GM12864 (cell line): ENCODE measurements at places on chromosomes 7 and 10.

- DNase-seq: peak; percentile 7
Observed at GRCh38 chr10:127854769-127855590, 37.8 kb downstream of the CLRN3 start.

GRCh38 chr10:391305-391704, 256.1 kb downstream of the ZMYND11 start:
- no peak for DNase-seq

DNA sequence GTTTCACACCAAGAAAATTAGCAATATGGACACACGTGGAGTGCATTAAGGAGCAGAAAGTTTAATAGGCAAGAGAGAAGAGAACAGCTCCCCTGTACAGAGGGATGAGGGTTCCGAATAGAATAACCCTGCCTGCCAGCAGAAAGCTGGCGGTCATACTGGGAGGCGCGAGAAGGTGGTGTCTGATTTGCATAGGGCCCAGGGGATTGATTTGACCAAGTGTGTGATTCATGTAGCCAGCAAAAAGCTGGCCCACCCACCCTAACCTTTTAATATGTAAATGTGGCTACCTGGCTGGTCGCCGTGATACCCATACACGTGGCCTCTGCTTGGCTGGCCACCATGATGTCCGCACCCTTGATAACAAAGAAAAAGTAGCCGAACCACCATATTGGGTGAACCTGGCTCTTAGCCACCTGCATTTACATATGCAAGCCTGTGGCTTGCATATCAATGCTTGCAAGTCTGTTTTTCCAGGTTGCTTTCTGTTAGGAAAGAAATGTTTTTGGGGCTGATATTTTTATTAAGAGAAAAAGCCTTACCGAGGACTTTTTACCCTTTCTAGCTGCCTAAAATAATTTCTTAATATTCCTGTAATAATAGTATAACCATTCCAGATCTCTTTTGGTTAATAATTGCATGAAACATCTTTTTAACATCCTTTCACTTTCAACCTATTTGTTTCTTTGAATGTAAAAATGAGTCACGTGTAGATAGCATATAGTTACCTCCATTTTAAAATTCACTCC, 20.5 kb upstream of the VWDE start:
- DNase-seq: no peak

- DNase-seq: no peak
Observed at GRCh38 chr10:60649485-60650377, 128.5 kb upstream of the CDK1 start.

DNA sequence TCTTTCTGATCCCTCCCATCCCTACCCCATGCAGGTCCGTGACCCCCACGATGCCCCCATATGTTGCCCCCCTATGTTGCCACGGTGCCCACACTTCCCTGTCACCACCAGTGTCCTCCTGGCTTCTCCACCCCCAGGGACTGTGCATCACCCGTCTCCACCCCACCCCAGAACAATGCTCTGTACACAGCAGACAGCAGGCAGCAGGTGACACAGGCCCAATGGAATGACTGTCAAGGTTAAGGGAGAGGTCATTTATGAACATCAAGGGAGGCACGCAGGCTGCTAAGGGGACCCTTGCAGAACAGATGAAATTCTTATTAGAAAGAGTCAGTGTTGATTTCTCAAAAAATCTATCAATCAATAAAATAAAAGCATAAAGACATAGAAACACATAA, 71.5 kb downstream of the PARP12 start:
- DNase-seq: no peak

GRCh38 chr10:47291682-47292081, 8.3 kb upstream of the GDF10 start:
- DNase-seq: no peak

DNA sequence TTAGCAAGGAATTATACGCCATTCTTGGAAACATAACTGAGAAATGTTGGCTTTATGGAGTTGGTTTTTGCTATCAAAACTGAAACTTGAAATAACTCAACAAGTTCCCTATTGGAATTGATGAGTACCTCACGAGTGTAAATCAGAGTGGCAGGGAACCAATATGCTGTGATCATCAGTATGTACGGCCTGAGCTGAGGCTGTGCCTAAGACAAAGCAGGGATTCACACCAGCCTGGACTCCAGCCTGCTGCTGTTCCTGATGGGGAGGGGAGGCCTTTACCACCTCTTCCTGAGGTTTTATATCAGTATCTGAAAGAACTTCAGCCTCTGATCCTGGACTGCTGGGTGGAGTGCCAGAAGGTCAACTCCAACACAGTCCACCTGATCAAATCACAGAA, 52.7 kb downstream of the CRTAC1 start:
- no peak for DNase-seq

DNA sequence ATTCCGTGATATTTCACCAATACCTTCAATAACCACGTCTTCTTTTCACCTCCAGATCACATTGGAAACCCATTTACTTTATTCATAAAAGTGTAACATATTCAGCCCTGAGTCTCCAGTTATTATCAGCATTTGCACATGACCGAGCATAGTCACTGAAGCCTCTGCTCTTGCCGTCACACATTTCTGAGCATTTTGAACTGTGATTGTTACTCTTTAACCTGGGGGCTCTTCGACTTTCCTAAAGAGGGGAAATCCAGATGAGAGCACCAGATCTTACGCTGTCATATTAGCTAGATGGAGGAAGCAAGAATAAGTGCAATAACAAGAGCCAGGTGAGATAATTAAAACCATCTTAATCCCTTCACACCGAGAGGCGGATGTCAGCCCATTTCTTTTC, 260.0 kb upstream of the NRP1 start:
- DNase-seq: no peak

- no peak for DNase-seq
Observed at GRCh38 chr7:4159154-4159501, 523.0 kb upstream of the FOXK1 start.

DNA sequence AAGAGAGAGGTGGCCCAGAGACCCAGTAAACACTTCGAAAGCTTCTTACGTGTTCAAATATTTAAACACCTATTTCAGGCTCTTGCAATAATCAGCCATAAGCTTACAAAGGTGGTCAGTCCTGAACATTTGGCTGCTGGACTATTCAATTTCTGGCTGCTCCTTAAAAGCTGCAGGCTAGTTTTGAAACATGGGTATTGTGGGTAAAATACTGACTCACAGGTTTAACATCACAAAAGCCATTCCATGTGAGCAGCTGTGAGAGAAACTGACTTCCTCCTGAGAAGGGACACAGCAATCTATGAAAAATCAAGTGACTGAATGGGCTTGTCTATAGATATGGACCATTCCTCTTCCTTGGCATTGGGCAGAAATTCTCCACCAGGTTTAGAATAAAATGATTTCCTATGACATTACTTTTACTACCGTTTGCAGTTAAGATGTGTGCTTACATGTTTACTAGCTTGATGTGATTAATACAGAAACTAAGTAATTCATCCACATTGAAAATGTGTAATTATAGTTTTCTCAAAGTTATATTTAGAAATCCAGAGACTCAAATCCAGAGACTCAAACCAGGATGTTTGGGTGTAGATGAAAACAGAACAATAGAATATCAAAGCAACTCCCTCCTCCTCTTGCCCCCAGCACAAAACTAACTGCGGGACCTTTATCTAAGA, 252.3 kb downstream of the GATA3 start:
- no peak for DNase-seq

DNA sequence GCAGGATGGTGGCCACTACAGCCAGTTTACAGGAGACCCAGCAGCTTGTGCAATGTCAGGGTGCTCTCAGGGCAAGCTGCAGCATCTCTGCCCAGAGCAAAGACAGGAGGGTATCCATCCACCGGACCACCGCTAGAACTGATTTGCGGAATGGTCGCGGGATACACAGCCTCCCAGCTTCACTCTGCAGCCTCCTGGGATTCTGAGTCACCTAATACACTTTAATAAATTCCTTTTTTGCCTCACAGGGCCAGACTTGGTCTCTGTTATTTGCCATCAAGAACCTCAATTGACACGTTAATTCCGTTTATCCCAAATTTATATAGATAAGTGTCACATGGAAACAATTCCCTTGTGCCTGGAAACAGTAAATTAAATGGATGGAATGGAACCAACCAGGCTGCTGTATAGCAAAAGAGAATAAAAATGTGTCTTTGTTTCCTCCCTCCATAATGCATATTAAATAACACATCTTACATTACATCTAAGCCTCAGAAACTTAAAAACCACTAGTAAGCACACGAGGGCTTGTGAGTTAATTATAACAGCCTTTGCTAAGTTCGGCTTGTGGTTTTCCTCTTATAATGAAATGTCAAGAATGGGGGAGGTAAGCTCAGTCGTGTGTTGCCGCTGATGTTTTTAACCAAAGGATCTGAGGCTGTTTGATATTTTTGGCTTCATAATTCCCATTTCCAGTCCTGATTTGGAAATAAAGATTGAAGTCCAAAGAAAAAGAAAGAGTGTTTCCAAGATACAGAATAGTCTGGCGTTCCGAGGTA, 52.1 kb downstream of the ADRB1 start:
- DNase-seq: peak; percentile 60

- peak; percentile 58 for DNase-seq
Observed at GRCh38 chr7:158613481-158613880, 25.9 kb upstream of the PTPRN2 start.

GRCh38 chr7:30921540-30922401, 10.1 kb downstream of the AQP1 start:
- DNase-seq: no peak

DNA sequence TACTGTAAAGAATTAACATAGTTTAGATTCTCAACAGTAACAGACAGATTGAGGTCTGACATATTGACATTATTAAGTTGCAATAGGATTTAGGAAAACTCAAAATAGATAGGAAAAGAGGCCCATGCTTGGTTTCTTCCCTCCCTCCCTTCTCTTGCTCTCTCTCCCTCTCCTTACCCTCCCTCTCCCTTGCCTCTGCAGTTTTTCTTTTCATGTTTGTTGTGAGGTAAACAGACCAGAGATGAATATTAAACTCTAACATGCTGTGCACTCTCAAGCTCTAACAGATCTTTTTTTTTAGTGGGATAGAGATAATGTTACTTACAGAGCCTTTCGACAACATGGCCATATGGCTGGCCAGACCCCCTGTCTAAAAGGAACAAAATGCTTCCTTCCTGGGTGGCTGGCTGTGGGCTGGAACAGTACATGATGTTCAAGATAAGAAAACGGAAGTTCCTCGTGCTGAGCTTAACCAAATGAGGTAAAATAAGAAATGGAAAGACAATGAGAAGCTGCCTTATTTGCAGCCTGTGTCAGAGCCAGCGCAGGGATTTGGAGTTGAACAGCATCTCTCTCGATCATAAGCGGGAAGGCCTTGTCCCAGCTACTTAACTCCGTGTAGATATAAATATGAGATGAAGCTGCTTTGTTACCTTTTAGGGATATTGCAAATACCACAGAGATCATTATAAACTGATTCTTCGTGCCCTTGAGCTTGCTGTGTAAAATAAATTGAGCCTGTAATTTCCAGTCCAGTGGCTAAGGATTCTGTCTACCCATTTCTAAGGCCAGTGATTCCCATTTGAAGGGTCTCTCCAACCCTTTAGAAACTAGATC, 391.9 kb upstream of the NPVF start:
- no peak for DNase-seq

DNA sequence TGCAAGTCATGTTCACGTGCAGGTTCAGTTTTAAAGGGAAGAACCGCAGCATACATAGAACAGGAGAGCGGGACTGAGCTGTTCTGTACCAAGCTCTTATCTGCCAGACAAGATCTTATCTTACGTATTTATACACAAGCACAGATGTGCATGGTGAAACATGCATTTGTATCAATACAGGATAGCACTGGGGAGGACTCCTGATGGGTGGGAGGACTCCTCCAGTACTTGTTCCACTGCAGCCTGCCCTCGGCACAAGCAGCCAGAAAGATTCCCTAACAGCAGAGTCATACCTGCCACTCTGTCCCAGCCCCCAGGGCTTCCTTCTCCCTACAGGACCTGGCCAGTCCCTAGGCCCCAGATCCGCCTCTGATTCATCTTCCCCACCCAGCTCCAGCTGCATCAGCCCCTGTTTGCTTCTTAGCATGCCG, 13.2 kb upstream of the PRKCQ start:
- DNase-seq: no peak

GRCh38 chr7:37262181-37262580, 186.5 kb downstream of the ELMO1 start:
- DNase-seq: no peak

DNA sequence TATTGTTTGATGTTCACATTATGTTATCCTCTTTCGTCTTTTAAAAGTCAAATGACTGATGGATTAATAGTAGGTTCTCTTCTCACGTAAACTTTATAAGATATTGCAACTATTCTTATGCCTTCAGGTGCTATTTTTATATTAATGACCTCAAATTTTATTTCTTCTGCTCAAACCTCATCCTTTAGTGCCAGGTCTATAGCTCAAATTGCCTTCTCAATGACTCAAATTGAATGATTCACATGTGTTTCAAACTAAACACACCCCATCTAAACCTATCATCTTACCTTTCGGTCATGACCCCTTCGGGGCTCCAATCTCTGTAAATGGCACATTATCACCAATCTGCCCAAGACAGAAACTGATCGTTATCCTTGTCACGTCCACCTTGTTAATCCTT, 22.0 kb upstream of the LIPF start:
- no peak for DNase-seq

DNA sequence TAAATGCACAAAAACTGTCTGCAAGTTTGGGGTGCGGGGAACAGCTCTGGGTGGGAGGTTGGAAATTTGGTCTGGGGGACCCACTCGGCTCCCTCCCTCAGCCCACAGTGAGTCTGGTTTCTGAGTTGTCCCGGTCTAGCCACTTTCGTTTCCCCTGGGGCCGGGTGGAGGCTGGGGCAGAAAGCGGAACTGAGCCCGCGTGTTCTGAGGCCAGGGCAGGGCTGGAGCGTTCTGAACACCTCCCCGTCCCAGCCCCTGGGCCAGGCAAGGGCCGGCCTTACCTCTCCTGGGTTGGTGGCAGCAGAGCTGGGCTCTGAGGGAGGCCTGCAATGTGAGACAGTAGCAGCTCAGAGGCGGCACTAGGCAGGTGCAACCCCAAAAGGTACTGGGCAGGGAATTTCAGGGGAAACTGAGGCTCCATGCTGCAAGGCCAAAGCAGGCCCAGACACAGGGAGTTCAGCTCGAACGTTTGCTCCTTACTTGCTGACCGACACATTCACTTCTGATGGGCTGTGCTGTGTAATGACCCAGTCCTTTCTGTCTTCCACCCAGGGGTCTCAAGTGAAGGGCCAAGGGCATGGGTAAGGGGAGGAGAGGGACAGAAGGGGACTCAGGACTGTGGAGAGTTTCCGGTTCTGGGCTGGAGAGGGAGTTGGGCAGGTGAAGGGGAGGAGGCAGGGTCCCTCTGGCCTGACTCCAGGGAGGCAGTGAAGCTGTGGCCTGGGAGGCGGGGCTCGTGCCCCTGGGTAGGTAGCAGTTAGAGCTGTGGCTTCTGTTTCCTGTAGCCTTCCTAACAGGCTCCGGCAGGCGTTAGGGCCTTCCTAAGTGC, 3.0 kb downstream of the IRF5 start:
- peak; percentile 81 for DNase-seq

- no peak for DNase-seq
Observed at GRCh38 chr7:33192695-33193291, 63.4 kb downstream of the BBS9 start.

GRCh38 chr10:28001353-28001752, 2.5 kb upstream of the ODAD2 start:
- DNase-seq: no peak

- DNase-seq: no peak
Observed at GRCh38 chr10:61391281-61391680, 61.9 kb downstream of the TMEM26 start.
